ENCODE measurements at places on chromosomes 3 and 15.

DNA sequence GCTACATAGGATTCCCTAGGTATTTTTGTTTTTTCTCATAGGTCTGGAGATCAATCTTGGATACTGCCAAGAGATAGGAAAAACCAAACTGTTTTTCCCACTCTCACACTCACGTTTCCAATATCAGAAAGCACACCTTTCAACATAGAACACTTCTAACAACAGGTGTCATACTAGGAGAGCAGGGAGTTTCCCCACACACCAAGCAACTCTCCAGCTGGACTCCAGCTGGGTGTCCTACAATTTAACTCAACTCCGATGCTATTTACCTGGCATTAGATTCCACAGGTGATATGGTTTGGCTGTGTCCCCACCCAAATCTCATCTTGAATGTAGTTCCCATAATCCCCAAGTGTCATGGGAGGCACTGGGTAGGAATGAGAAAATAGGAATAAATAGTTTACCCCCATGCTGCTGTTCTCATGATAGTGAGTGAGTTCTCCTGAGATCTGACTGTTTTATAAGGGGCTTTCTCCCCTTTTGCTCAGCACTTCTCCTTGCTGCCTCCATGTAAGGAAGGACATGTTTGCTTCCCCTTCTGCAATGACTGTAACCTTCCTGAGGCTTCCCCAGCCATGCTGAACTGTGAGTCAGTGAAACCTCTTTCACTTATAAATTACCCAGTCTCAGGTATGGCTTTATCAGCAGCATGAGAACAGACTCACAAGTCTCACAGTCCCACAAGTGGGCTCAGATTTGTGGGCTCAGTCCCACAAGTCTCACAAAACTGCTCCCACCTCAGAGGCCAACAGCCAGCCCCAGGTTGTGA, 354.5 kb upstream of the THBS1 start:
- DNase-seq, result no peak

DNA sequence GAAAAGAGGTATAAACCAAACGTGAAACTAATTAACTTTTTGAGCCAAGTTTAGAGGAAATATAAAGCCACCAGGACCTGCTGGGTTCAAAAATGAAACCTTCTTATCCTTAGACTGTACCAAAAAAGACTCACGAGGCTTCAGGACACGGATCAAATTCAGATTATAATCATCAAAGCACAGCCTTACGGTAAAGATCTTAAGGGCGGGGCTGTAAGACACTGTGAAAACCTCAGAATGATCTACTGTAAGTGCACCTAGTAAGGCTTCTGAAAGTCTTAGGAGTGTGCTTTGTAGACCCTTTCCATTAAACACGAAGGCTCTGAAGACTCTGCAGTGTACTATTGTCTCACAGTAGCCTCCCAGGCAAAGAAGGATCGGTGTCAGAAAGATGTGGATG, 26.8 kb downstream of the TARS3 start:
- DNase-seq, result no peak

GRCh38 chr3:98240131-98240530, 23.9 kb upstream of the OR5H6 start:
- DNase-seq, result no peak

- DNase-seq, result no peak
These were observed 790 bp downstream of the PARP14 start for GRCh38 chr3:122681284-122681973.

GRCh38 chr3:178777718-178778411, 241.6 kb downstream of the KCNMB2 start:
- peak; percentile 80 for DNase-seq

DNA sequence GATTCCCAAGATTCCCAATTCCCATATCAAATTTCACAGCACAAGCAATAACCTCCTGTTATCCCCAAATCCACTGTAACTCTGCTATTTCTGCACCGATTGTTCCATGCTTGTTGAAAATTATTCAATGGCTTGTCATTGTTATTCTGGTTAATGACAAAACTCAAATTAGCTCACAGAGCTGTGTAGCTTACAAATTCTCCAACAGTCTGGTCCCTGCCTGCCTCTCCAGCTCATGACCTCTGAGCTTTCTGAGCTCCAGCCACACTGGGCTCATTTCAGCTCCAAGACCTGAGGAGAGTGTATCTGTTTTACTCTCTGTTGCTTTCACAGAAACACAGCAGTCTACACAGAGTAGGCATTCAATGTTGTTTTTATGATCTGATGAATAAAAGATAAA, 3.3 kb downstream of the DPPA2 start:
- DNase-seq, result no peak

- DNase-seq, result peak; percentile 90
These were observed 6.8 kb downstream of the FYCO1 start for GRCh38 chr3:45988804-45989203.

GRCh38 chr15:39094116-39094515, 486.8 kb upstream of the THBS1 start:
- peak; percentile 69 for DNase-seq

DNA sequence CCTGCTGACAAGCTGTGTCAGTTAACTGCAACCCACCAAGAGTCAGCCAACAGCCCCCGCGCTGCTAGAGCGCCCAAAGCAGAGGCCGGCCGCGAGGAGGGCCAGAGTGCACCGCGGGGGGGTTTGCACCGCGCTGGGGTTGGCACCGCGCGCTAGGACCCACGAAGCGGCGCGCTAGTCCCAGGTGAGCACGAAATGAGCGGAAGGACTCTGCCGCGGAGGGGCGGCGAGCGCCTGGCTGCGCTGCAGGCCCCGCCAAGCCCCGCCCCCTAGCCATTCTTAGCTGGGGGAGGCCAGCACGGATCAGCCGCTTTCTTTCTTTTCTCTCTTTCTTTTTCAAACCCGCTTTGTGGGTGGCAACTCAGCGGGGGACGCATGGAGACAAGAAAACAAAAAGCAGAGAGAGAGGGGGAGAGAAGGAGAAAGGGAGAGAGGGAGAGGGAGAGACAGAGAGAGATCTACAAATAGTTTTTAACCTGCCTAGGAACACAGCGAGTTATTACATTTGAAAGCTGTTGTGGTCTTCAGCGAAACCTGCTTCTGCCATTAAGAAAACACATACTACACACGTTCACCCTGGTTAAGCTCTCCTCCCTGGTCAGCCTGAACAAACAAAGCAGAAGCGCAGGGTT, 6.9 kb upstream of the FOXB1 start:
- no peak for DNase-seq

DNA sequence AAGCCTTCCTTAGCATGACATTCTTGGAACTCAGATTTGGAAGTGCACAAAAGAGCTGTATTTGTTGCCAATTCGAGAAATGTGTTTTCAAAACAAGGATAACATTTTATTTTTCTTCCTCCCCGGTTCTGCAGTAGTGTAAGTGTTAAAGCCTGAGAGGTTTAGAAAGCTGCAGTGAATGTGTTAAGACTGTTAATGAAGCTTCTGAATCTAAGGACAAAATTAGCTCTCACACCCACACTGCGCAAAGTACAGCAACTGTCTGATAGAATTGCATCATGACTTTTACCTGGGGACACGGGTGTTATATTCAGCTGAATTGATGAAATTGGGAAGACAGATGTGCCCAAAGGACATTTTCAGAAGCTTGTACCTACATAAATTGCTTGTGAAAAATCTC, 344.4 kb downstream of the CADM2 start:
- DNase-seq, result no peak

DNA sequence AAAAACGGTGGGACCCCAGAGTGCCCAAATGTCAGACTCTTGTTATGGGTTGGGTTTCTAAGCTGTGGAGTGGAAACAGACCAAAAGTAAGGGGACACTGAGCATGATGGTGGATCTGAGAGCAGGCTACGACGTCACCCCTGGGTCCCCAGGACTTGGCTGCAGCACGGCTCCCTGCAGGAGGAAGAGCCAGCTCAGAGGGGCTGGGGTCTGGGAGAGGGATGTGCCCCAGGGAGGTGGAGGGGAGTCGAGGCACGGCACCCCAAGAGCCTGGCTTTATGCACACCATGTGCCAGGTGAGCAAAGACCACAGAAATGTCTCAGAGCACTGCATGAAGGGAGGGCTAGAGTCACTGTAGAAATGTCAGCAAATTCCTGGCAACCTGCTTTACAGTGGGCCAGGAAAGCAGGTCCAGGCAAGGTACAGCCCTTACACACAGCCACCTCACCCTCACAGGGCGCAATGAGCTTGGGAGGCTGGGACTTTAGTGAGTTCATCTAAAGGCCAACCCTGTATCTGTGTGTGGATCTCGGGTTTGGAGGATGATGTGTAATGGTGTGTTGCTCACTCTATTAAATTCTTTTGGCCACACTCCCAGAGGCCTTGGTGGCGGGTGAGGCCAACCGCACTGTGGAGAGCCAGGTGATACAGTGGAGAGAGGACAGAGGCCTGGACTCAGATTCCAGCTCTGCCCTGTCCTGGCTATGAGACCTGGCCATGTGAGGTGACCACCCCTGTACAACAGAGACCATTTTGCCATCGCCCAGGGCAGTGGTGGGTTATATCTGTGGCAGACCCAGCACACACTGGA, 14.1 kb downstream of the CTSH start:
- DNase-seq, result peak; percentile 92

DNA sequence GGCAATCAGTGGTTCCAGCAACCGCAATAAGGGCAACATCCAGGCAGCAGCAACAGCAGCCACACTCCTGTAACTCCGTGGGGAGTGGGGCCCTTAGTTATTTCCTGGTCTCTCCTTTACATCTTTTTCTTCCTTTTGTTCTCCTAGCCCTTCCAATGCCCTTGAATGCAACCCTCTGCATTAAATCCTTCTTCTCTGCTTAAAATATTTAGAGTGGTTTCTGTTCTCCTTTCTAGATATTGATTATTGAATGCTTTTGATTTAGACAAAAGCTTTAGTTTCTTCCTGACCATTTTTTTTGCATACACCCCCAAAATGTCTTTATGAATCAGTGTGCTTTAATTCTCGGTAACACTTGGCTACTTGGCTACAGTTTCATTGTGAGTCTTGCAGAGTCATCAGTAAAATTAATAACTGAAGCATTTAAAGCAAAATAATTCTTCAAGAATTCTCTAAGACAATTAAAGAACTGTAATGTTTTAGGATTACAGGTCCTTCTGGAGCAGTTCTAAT, 586.1 kb downstream of the MECOM start:
- DNase-seq, result no peak

DNA sequence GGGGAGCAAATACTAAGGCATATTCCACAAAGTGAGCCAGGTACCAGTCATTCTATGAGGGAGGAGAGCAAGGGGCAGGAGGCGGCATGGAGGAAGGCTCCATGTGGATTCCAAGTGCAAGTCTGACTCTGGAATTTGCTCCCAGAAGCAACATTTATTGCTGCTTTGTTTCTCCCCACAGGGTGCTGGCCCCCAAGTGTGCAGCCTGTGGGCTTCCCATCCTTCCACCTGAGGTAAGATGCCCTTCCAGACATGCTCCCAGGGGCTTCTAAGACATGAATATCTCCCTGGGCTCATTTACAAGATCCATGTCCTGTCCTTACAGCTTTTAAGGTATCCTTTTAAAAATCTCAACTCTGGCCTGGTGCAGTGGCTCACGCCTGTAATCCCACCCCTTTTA, 15.9 kb upstream of the SACM1L start:
- no peak for DNase-seq

- DNase-seq, result no peak
These were observed 279.7 kb downstream of the PYDC2 start for GRCh38 chr3:191740712-191741111.

- DNase-seq, result no peak
These were observed 725 bp downstream of the FEM1B start for GRCh38 chr15:68278345-68278594.

- no peak for DNase-seq
These were observed 45.1 kb downstream of the WHAMM start for GRCh38 chr15:82854554-82854953.

DNA sequence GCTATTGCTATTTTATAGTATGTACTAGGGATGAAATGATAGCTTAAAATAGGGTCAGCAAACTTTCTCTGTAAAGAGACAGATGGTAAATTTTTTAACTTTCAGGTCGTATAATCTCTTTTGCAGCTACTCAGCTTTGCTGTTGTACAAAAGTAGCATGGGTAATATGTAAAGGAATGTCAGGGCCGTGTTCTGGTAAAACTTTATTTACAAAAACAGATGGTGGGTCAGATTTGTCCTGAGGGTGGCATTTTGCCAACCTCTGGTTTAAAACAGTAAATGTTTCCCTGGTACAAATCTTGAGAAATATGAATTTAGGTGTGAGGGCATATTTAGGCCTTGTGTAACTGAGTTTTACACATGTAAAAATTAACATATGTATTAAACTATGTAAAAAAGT, 18.6 kb downstream of the NMD3 start:
- DNase-seq, result no peak

- peak; percentile 66 for DNase-seq
These were observed 459.4 kb upstream of the TPRG1 start for GRCh38 chr3:188712248-188712924.

GRCh38 chr3:14377838-14378169, 24.6 kb upstream of the SLC6A6 start:
- no peak for DNase-seq

DNA sequence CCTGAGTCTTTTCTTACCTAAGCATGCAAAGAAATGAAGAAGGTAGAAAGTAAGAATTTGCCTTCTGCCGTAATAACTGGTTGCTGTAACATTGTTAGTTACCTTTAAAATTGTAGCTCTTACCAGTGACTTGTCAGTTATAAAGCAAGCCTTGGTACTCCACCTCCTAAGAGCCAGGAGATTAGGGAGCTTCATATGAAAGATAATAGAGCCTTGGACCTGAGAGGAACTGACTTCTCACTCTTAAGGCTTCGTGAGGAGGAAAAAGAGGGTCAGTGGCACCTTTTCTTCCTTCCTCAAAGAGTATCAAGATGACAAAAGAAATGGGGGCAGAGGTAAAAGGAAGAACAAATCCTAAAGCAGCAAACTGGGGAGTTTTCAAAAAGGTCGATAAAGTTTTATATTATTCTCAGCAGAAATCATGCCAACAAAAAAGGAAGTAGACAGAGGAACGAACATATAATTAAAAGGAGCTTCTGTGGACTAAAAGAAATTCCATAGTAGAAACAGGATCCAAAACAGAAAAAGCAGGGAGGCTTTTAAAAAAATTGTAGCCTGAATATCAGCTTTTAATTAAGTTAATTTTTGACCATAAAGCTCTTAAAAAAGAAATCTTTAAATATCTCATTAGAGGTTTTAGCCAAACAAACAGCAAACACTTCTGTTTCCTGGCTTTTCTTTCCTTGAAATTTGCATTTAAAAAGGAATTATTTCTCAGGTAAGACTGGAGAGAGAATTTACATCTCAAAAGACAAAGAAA, 847.1 kb upstream of the ALCAM start:
- DNase-seq, result no peak

DNA sequence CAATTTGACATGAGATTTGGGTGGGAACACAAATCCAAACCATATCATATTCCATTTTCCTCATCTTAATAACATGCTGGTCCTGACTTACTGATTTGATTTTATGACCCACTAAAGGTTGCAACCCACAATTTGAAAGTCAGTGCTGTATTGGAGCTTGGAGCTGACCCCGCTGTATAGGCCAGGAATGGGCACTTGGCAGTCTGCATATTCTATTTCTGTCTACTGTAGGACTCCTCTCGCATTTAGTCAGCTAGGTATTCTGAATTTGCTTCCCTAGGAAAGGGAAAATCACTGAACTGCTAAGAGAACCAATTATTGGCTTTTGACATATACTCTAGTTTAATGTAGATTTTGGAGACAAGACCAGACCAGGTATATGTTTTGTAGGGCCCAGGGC, 157.0 kb downstream of the MFSD1 start:
- DNase-seq, result no peak

Data from fibroblast of skin of right biceps (primary cell).